ENCODE measurements at places on chromosomes 7 and 10.

DNA sequence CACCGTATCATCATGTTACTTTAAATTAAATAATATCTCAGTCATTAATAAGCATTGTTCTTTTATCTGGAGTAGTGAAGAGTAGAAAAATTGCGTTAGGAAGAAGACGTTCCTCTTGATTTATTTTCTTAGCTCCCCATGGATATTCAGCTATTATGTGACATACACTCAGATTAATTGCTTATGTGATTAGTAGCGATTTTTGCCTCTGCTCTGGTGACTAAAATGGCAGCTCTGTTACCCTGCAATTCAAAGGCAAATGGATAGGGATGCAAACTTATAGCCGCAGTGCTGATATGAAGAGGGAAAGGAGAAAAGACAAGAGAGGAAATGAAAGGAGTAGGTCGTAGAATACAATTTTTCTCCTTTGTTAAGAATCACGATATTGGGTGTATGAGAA, 188.4 kb upstream of the MALRD1 start:
- no peak for DNase-seq

DNA sequence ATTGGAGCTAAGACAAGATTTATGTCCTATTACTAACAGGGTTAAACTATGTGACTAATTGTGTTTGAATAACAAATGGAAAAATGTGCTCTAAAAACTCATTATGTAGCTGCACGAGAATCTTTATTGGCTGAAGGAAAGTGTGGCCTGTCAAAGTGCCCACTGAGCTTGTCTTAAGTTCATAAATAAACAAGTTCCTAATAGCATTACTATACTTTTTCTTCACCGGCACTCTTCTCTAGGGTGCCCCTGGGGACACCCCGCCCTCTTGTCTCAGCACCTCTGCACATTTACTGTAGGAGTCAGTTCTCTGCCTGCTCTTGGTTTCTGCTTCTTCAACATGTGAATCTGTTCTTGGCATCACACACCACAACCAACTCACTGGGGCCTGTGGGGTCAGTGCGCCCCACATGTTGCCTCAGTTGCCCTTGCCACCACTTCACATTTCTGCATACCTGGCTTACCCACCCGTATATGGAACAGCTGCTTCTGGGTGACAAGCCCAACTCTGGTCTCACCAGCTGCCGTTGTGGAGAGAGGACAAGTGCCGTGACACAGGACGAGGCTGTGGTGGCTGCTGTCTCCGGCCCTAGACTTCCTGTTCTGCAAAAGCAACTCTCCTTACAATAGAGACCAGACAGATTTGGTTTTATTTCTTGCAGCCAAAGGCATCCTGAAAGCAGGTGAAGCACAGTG, 96.3 kb upstream of the DDC start:
- no peak for DNase-seq

- no peak for DNase-seq
Measured at GRCh38 chr10:102402512-102402896, 7.0 kb downstream of the NFKB2 start.

GRCh38 chr7:50342616-50343114, 38.1 kb downstream of the IKZF1 start:
- DNase-seq: no peak

GRCh38 chr7:66698652-66699205, 41.8 kb upstream of the RABGEF1 start:
- DNase-seq: no peak

GRCh38 chr7:93205046-93205445, 21.2 kb downstream of the HEPACAM2 start:
- no peak for DNase-seq

DNA sequence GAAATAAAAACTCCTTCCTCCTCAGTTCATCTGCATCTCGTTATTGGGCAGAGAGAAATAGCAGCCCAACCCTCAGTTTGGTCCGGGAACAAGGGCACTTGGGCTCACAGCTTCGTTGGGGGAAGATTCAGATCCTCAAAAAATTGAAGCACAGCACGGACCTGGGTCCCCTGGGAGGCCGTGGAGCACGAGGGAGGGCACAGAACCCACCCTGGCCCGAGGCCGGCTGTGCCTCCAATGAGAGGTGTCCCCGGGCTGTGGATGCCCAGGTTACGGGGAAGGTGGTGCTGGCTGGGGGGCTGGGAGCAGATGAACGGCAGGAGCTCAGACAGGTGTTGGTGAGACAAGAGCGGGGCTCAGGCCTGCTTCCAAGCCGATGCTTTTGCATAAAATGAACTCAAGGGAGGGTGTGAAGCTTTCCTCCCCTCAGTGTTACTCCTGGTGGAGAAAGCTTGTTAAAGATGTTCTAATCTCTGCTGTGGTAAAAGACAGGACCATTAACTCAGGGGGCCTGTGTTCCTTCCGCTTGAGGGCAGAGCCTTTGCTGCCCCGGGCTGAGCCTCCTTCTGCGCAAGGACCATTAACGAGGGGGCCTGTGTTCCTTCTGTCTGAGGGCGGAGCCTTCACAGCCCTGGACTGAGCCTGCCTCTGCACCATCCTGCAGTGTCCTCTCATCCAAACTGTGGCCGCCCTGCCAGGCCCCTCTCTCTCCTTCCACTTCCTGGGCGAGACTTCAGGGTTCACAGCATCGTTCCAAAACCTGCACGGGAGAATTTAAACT, 302.2 kb downstream of the ADARB2 start:
- DNase-seq: no peak

All from stimulated activated naive CD8-positive, alpha-beta T cell treated with anti-CD3 and anti-CD28 coated beads, Interleukin-15, amount 100 ng/mL, for 72 hours (primary cell).